ENCODE measurements at places on chromosomes 12 and 14. TPM values are rescaled to one million over a fixed set of nuclear protein-coding genes. Genes with fewer than 3 reads are reported as not detected.

DNA sequence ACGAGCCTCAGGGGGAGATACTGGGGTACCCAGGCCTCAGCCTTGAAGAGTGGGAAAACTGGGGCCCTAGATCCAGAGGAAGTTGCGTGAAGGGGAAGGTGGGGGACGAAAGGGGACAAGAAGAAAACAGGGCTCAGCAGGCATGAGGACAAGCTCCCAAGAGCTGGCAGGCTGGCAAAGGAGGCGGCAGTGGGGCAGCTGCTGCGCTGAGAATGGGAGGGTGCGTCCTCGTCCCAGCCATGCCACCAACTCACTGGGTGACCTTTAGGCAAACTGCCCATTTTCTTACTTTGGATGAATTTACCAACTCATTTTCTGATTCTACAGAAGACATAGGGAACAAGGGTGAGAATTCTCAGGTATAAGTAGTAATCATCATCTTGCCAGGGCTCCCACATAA is 133.6 kb downstream of the TTC7B start:
- no peaks in the 10 kb centered on the region for H3K27me3 ChIP-seq
- peaks cover 18% of the 10 kb centered on the region for H3K4me1 ChIP-seq
- no peak for DNase-seq

The P2RX2 gene
- not detected for total RNA-seq

GRCh38 chr14:102200690-102201352 is 61.1 kb downstream of the WDR20 start:
- DNase-seq: peak; percentile 23
- peaks cover 54% of the 10 kb centered on the region for H3K4me1 ChIP-seq
- no peaks in the 10 kb centered on the region for H3K27me3 ChIP-seq
- H3K27ac ChIP-seq: peak overlapping the region; percentile 43
- no peak overlapping the region for H3K4me3 ChIP-seq

GRCh38 chr12:94909663-94910062 is 93.8 kb downstream of the NDUFA12 start:
- no peaks in the 10 kb centered on the region for H3K4me1 ChIP-seq
- H3K27ac ChIP-seq: no peak overlapping the region
- H3K36me3 ChIP-seq: peaks cover 4% of the 10 kb centered on the region
- no peak for DNase-seq
- H3K27me3 ChIP-seq: no peaks in the 10 kb centered on the region

- H3K36me3 ChIP-seq: no peaks in the 10 kb centered on the region
- no peaks in the 10 kb centered on the region for H3K27me3 ChIP-seq
- DNase-seq: no peak
- H3K4me1 ChIP-seq: no peaks in the 10 kb centered on the region
- H3K27ac ChIP-seq: no peak overlapping the region
Measured at GRCh38 chr14:57617510-57617909, 123.9 kb upstream of the CCDC198 start.

The GPRC5D gene
- total RNA-seq: not detected

The CACNB3 gene
- total RNA-seq: 18.3 TPM

GRCh38 chr14:79656056-79656455 is 555.2 kb downstream of the DIO2 start:
- no peak overlapping the region for H3K27ac ChIP-seq
- no peak overlapping the region for H3K4me3 ChIP-seq
- no peaks in the 10 kb centered on the region for H3K36me3 ChIP-seq
- no peaks in the 10 kb centered on the region for H3K4me1 ChIP-seq

GRCh38 chr12:129459886-129460285 is 443.9 kb downstream of the TMEM132D start:
- H3K4me3 ChIP-seq: no peak overlapping the region
- no peak overlapping the region for H3K27ac ChIP-seq
- no peaks in the 10 kb centered on the region for H3K27me3 ChIP-seq
- no peak for DNase-seq
- H3K4me1 ChIP-seq: no peaks in the 10 kb centered on the region

The L3HYPDH gene
- total RNA-seq: 7.8 TPM

DNA sequence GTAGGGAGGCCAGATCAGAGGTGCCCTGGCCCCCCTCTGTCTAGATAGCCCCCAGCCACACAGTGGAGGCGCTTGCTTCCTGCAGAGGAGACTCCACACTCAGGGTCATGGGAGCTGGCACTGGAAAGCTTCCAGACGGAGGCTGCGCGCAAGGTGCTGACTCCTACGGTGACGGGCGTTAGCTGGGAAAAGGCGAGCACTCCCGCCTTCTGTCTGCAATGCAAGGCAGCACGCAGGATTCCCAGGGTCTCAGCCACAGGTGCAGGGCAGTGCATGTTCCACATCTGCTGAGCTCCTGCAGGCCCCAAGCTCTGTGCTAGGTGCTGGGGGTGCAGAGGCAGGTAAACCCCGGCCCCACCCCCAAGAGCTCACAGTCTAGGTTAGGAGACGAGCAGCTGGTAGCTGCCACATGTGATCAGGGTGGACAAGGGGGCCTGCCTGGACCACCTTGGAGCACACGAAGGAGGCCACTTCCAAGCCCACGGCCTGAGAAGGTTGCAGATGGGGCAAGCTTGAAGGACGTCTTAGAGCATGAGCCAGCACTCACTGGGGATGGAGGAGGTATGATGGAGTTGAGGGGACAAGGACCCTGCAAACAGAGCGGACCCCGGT is 310.9 kb upstream of the DIO3 start:
- H3K4me1 ChIP-seq: peaks cover 7% of the 10 kb centered on the region
- peaks cover 18% of the 10 kb centered on the region for H3K27me3 ChIP-seq
- DNase-seq: no peak

GRCh38 chr12:108215458-108215857 is 86.4 kb downstream of the WSCD2 start:
- peaks cover 24% of the 10 kb centered on the region for H3K27me3 ChIP-seq
- no peak overlapping the region for H3K4me3 ChIP-seq
- DNase-seq: no peak
- no peaks in the 10 kb centered on the region for H3K36me3 ChIP-seq
- no peak overlapping the region for H3K27ac ChIP-seq

DNA sequence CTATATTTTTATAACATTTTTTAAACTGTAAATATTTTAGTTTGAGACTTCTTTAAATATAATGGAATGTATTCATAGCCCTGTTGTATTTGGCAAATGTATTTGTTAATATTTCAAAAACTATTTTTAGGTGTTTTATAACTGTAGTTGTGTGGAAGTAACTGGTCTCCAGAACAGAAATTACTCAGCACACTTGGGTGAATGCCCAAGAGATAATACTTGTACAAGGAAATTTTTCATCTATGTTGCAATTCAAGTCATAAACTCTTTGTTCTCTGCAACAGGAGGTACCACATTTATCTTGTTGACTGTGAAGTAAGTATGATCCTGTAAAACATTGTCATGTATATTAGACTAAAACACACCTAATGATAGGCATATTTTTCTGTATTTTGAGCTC is 72.8 kb downstream of the SLCO1B3 start:
- no peaks in the 10 kb centered on the region for H3K4me1 ChIP-seq
- no peaks in the 10 kb centered on the region for H3K27me3 ChIP-seq
- H3K27ac ChIP-seq: no peak overlapping the region
- no peak for DNase-seq

The CLEC2B gene
- total RNA-seq: 12.6 TPM

The SLIRP gene
- 146 TPM for total RNA-seq

The RD3L gene
- not detected for total RNA-seq

- H3K27me3 ChIP-seq: no peaks in the 10 kb centered on the region
- peak; percentile 47 for DNase-seq
- H3K36me3 ChIP-seq: peaks cover 30% of the 10 kb centered on the region
- no peak overlapping the region for H3K27ac ChIP-seq
- H3K4me1 ChIP-seq: no peaks in the 10 kb centered on the region
Measured at GRCh38 chr14:39368261-39368959, 63.8 kb downstream of the FBXO33 start.

DNA sequence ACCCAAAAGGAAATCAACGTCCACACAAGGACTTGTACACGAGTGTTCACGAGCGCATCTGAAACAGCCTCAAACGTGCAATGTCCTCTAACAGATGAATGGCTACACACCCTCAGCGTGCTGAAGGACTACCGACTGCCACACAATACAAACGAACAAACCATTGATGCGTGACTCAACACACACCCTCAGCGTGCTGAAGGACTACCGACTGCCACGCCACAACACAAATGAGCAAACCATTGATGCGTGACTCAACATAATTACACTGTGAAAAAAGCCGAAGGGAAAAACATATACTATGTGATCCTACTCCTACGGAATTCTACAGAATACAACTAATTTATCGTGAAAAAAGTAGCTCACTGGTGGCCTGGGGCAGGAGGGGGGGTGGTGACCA is 25.1 kb upstream of the BTBD6 start:
- H3K4me1 ChIP-seq: no peaks in the 10 kb centered on the region
- no peak overlapping the region for H3K27ac ChIP-seq
- H3K4me3 ChIP-seq: no peak overlapping the region
- peaks cover 19% of the 10 kb centered on the region for H3K36me3 ChIP-seq

DNA sequence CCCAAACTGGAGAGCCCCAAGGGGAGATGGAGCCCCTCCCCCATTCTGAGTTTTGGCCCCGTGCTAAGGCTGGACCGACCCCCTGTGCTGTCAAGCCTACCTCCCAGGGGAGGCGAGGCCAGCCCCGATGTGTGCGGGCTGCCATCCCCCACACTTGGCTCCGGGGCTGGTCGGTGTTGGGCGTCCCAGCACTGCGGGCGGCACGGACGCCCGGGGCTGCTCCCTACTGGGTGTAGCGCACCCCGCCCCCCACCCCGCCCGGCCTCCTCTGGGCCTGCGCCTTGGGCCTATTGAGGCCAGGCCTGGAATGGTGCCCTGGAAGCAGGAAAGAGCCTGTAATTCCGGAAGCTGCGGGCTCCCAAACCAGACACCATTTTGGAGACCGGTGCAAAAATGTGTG is 2.6 kb downstream of the DCAF4 start:
- no peak for DNase-seq
- H3K27me3 ChIP-seq: peaks cover 2% of the 10 kb centered on the region
- H3K27ac ChIP-seq: no peak overlapping the region
- H3K4me1 ChIP-seq: peaks cover 23% of the 10 kb centered on the region
- H3K4me3 ChIP-seq: no peak overlapping the region

DNA sequence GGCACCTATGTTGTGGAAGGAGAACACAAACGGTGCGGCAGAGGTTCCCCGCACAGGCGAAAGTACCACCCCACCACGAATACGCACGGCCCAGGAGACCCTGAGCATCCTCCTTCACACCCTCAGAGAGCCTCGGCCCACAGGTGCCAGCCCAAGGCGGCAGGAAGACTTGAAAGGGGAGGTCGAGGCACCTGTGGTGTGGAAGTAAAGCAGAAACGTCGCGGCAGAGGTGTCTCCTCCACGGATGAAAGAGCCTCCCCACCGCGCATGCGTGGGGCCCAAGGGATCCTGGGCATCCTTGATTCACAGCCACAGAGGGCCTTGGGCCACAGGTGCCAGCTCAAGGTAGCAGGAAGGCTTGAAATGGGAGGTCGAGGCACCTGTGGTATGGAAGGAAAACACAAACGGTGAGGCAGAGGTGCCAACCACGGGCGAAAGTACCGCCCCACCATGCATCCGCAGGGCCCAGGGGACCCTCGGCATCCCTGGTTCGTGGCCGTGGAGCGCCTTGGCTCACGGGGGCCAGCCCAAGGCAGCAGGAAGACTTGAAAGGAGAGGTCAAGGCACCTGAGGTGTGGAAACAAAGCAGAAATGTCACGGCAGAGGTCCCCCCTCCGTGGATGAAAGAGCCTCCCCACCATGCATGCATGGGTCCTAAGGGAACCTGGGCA is 380.1 kb downstream of the ALG10 start:
- no peaks in the 10 kb centered on the region for H3K4me1 ChIP-seq
- no peak overlapping the region for H3K4me3 ChIP-seq
- H3K27ac ChIP-seq: no peak overlapping the region
- H3K36me3 ChIP-seq: no peaks in the 10 kb centered on the region
- H3K27me3 ChIP-seq: no peaks in the 10 kb centered on the region
- peak; percentile 5 for DNase-seq

DNA sequence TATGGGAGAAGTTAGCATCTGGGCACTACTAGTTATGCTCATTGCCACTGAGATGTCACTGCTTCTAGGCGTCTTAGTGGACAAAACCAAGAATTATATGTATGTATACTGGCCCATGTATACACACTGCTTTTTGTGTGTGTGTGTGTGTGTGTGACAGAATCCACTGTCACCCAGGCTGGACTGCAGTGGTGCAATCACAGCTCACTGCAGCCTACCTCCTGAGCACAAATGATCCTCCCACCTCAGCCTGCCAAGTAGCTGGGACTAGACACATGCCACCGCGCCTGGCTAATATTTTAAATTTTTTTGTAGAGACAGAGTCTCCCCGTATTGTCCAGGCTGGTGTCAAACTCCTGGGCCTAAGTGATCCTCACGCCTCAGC is 25.2 kb downstream of the LIMA1 start:
- H3K27ac ChIP-seq: no peak overlapping the region
- no peaks in the 10 kb centered on the region for H3K27me3 ChIP-seq
- H3K36me3 ChIP-seq: no peaks in the 10 kb centered on the region

DNA sequence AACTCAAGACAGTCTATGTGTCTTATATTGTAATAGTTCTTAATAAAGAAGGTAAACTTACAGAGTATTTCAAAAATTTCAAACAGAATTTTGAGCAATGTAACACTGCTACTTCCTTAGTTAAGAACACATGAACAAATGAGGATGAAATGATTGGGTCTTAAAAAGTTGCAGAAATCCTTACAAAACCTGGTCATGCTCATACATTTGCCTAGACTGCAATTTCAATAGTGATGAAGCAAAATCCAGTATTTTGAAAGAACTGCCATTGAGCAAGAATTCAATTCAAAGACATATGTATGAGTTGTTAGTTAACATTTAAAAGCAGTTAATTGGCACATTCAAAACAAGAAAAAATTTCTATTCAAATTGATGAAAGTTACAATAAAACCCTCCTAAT is 17.8 kb upstream of the HIF1A start:
- no peak overlapping the region for H3K27ac ChIP-seq
- no peak overlapping the region for H3K4me3 ChIP-seq
- no peaks in the 10 kb centered on the region for H3K36me3 ChIP-seq
- H3K27me3 ChIP-seq: no peaks in the 10 kb centered on the region
- peaks cover 2% of the 10 kb centered on the region for H3K4me1 ChIP-seq

- no peaks in the 10 kb centered on the region for H3K36me3 ChIP-seq
- H3K27me3 ChIP-seq: no peaks in the 10 kb centered on the region
- H3K4me1 ChIP-seq: no peaks in the 10 kb centered on the region
- DNase-seq: no peak
Measured at GRCh38 chr12:85688837-85689236, 147.4 kb downstream of the RASSF9 start.

GRCh38 chr12:132170094-132170636 is 25.9 kb downstream of the NOC4L start:
- DNase-seq: no peak
- peaks cover 21% of the 10 kb centered on the region for H3K4me1 ChIP-seq

Data from activated CD4-positive, alpha-beta memory T cell treated with anti-CD3 and anti-CD28 coated beads for 36 hours (primary cell).